ENCODE measurements at places on chromosomes 1 and 21. TPM values are rescaled to one million over a fixed set of nuclear protein-coding genes. Genes with fewer than 3 reads are reported as not detected.

The FABP3 gene
- total RNA-seq, result not detected

DNA sequence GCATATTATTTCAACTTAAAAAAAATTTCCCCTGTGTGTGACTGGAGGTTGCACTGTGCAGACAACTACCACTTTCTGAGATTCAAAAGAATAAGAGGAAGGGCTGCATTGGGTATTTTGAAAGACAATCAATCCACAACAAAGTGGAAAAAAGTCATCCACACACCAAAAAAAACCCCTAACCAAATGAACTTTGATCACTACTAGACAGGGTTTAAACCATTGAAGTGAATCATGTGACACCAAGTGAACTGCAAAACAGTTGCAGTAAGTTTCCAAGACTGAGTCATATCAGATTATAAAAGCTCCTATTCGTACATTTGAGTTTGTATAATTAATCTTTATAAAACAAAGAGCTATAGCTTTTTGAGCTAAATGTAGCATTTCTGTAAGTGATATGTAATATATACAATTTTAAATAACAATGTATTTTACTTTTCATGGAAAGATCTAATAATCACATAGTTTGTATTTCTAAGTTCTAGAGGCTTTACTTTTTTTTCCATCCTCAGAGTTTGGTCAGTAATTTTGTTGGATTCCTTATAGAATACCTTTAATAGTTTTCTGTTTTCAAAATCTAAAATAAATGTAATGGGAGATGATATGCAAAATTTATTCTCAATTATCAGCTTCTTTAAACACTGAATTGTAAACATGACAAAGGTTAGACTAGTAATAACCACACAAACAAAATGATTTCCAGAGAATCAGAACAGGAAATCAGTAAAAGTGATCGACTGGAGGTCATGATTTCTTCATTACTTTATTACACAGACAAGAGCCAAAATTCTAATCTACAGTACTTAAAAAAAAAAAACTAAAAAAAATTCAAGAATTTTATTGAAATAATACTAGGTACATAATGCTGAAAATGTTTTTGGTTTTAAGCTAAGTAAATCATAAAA lies 50.5 kb upstream of the GFI1 start:
- peak; percentile 62 for DNase-seq

GRCh38 chr1:227218870-227219573 lies 99.3 kb downstream of the CDC42BPA start:
- DNase-seq, result no peak

- no peak for DNase-seq
These were observed 1.6 kb downstream of the OR2AK2 start for GRCh38 chr1:247966532-247967204.

The KRTAP19-3 gene
- not detected for total RNA-seq

GRCh38 chr1:51316113-51316845 lies 14.1 kb downstream of the TTC39A start:
- DNase-seq, result no peak

The CPLANE2 gene
- 6.4 TPM for total RNA-seq

GRCh38 chr1:107618539-107618938 lies 346.4 kb downstream of the VAV3 start:
- no peak for DNase-seq

GRCh38 chr1:94438692-94439276 lies 20.6 kb downstream of the ABCD3 start:
- DNase-seq, result no peak

DNA sequence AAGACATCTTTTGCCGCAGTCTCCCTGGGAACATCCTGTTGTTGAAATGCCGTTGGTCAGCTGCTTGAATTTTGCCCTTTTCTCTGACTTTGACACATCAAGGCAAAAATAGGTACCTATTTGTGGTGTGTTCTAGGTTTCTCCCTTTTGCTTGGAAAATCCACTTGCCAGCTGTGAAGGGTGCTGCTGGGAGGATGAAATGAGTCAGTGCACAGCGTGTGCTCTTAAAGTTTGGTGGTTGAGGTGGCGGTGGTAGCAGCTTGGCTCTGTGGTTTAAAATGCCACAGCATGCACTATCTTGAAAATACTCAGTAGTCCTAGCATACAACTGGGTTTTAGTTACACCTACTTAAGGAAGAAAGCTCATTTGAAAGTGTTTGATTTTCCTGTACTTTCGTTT lies 183.8 kb downstream of the DHRS3 start:
- DNase-seq, result peak; percentile 80

DNA sequence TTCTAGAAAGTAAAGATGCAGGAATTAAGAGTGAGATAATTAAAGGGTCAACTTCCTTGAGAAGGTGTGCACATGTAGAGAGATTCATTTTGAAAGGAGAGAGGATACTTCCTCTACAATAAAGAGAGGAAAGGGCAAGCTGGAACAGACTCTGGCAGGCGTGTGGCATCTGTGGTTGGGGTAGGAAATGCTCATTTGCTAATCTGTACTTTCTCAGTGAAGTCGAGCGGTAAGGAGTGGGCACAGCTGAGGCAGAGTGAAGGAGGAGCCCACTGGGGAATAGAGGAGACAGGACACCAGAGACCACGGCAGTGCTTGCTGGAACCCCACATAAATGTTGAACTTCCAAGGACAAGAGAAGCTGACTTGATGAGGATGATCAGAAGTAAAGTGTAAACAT lies 49.1 kb downstream of the PCSK9 start:
- DNase-seq, result peak; percentile 12

Data from activated CD4-positive, alpha-beta T cell treated with anti-CD3 and anti-CD28 coated beads, Interleukin-2, amount 10 ng/mL, durations not matched to agents 7 days and 5 days (primary cell).